ENCODE measurements at places on chromosomes 1 and 21.

- no peak overlapping the region for H3K4me3 ChIP-seq
- no peak for DNase-seq
- no peak overlapping the region for H3K27ac ChIP-seq
- no peaks in the 10 kb centered on the region for H3K27me3 ChIP-seq
Observed at GRCh38 chr1:236888126-236888525, 93.0 kb downstream of the MTR start.

GRCh38 chr1:209248649-209249279, 334.8 kb upstream of the CAMK1G start:
- DNase-seq: peak; percentile 24
- no peaks in the 10 kb centered on the region for H3K36me3 ChIP-seq
- H3K27ac ChIP-seq: no peak overlapping the region
- no peaks in the 10 kb centered on the region for H3K27me3 ChIP-seq
- no peaks in the 10 kb centered on the region for H3K4me1 ChIP-seq

DNA sequence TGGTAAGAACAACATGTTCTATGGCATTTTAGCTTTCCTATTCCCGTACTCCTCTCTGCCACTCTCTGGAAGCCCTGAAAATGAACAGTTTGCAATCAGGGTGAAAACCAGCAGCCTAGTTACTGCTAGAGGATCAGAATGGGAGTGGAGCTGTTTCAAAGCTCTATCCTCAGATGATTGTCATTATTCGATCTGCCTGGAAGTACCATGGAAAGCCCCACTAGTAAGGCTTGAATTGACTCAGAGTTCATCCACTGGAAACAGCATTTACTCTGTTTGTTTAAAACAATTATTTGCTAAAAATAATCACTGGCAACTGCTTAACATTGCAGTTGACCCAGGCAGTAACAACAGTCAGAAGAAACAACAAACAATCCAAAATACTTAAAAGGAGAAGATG, 91.2 kb downstream of the USH2A start:
- no peak overlapping the region for H3K4me3 ChIP-seq
- H3K27me3 ChIP-seq: no peaks in the 10 kb centered on the region
- H3K4me1 ChIP-seq: no peaks in the 10 kb centered on the region

- no peak overlapping the region for H3K27ac ChIP-seq
- H3K36me3 ChIP-seq: no peaks in the 10 kb centered on the region
- DNase-seq: no peak
- peaks cover 16% of the 10 kb centered on the region for H3K27me3 ChIP-seq
Observed at GRCh38 chr1:208369658-208370057, 125.5 kb upstream of the PLXNA2 start.

- H3K27ac ChIP-seq: no peak overlapping the region
- H3K27me3 ChIP-seq: no peaks in the 10 kb centered on the region
- H3K4me1 ChIP-seq: peaks cover 45% of the 10 kb centered on the region
- peaks cover 1% of the 10 kb centered on the region for H3K36me3 ChIP-seq
- no peak overlapping the region for H3K4me3 ChIP-seq
Observed at GRCh38 chr1:207284209-207284897, 37.1 kb upstream of the CD55 start.

DNA sequence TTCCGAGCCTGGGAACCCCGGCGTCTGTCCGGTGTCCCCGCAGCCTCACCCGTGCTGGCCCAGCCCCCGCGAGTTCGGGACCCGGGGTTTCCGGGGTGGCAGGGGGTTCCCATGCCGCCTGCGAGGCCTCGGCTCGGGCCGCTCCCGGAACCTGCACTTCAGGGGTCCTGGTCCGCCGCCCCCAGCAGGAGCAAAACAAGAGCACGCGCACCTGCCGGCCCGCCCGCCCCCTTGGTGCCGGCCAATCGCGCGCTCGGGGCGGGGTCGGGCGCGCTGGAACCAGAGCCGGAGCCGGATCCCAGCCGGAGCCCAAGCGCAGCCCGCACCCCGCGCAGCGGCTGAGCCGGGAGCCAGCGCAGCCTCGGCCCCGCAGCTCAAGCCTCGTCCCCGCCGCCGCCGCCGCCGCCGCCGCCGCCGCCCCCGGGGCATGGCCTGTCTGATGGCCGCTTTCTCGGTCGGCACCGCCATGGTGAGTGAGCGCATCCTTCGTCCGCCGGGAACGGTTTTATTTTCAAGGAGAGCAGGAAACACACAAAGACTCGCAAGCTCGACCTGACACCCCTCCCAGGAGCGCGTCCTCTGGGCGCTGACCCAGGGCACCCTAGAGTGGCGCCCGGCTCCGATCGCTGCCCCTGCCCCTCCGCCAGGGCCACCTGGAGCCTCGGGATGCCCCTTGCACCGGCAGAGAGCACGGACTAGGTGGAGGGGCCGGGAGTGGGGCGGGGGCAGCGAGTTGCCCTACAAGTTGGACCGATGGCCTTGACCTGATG, at the start of gene ABCG1:
TSS of gene ABCG1 (plus strand) at position 305 of the 770 bp plus-strand sequence. CDS start at position 428, 123 bp downstream.
- DNase-seq: peak; percentile 73
- H3K36me3 ChIP-seq: no peaks in the 10 kb centered on the region
- H3K27me3 ChIP-seq: no peaks in the 10 kb centered on the region
- H3K27ac ChIP-seq: peak within 1 kb of the TSS; percentile 89
- H3K4me1 ChIP-seq: peaks cover 18% of the 10 kb centered on the region

DNA sequence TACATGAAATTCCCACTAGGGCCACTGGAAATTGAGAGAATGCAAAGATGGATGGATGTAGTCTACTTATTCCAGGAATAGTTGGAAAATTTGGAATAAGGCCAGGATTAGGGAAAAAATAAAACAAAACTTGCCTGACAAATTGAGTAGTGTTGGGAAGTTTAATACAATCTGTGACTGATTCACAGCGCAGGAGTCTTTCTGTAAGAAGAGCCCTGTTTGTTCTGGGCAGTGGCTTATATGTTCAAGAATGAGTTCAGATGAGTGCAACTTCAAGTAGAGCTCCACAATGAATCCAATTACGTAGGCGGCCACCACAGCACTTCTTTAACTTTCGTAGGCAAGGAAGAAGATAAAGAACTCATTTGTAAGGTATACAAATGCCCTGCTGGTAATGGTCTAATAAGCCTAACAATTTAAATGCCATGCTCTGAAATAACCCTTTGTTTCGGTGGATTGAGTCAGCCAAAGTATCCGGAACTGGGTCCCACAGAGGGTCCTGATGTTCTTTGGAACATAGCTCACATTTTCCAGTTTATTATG, 47.1 kb upstream of the KCNE1 start:
- H3K27me3 ChIP-seq: no peaks in the 10 kb centered on the region
- no peak overlapping the region for H3K27ac ChIP-seq
- H3K4me3 ChIP-seq: no peak overlapping the region
- peaks cover 2% of the 10 kb centered on the region for H3K4me1 ChIP-seq
- DNase-seq: no peak
- H3K36me3 ChIP-seq: peaks cover 11% of the 10 kb centered on the region

GRCh38 chr1:8523666-8524206, 205.8 kb downstream of the SLC45A1 start:
- peaks cover 24% of the 10 kb centered on the region for H3K36me3 ChIP-seq
- no peak overlapping the region for H3K27ac ChIP-seq
- H3K4me3 ChIP-seq: no peak overlapping the region
- peaks cover 38% of the 10 kb centered on the region for H3K4me1 ChIP-seq
- DNase-seq: no peak
- H3K27me3 ChIP-seq: no peaks in the 10 kb centered on the region

DNA sequence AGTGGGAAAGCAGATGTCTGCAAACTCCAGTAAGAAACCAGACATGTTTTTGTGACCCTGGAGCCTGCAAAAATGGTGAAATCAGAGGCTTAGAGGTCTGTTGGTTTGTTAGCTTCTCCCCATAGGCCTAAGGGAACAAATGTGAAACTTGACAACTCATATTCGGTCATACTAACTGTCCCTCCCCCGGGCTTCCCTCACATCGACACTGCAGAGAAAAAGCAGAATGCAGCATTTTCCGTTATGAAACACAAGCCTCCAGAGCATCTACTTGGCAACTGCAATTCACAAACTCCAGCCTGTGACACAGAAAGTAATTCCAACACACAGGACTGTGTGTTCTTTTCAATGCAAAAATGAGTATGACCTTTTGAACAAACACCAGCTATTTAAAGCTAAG, 3.7 kb downstream of the KCNA2 start:
- peaks cover 40% of the 10 kb centered on the region for H3K27me3 ChIP-seq
- H3K4me1 ChIP-seq: peaks cover 5% of the 10 kb centered on the region
- DNase-seq: no peak
- H3K36me3 ChIP-seq: no peaks in the 10 kb centered on the region

All from activated naive CD8-positive, alpha-beta T cell treated with anti-CD3 and anti-CD28 coated beads for 36 hours (primary cell).